ENCODE measurements at places on chromosomes 3 and 15. TPM values are rescaled to one million over a fixed set of nuclear protein-coding genes. Genes with fewer than 3 reads are reported as not detected.

- no peak for DNase-seq
Measured at GRCh38 chr15:92666780-92667179, 11.2 kb upstream of the FAM174B start.

DNA sequence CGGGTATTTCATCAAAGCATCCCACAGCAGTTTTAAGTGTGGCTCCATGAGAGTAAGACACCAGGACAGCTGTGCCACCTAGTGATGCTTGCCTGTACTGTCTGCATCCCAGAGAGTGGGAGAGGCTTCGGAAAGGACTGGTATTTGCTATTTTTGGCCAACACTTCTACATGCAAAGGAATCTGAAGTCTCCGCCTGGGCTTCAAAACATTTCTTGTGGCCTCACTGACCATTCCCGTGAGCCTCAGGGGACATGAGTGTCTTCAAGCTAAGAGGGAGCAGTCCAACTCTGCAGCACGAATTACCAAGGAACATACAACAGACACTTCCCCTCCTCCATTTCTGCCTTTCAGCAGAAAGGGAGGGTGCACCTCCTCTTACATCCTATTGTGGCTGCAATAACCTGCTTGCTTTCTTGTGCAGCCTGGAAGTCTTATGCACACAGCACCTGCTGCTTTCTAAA, 177.5 kb downstream of the RORA start:
- peak; percentile 51 for DNase-seq

GRCh38 chr15:41950489-41950888, 21.9 kb downstream of the EHD4 start:
- no peak for DNase-seq

OCA2 gene
- total RNA-seq, result 4.1 TPM

Measured in G401 (cell line).